ENCODE measurements at places on chromosomes 4 and X.

DNA sequence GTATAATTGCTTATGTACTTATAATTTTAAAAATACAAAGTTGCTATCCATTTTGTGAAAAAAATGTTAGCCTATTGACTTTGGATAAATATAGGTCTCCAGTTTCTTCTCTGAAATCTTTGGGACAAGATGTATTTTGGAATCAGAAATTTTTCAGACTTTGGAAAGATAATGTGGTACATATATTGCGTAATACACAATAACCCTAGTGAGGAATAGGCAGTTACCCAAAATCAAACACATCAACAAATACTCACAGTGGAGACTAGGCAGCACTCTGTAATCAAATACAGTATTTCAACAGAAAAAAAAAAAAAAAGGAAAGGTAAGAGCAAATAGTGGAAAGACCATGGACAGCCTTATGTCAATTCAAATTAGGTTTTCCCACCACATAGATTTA is 796.8 kb downstream of the ADGRL3 start:
- no peak for DNase-seq

- DNase-seq: no peak
These were observed 507.7 kb downstream of the PDHA2 start for GRCh38 chr4:96347582-96347981.

- no peak for DNase-seq
These were observed 200.1 kb upstream of the PPARGC1A start for GRCh38 chr4:24089851-24090534.

GRCh38 chr4:116599859-116600258 is 485.5 kb downstream of the TRAM1L1 start:
- no peak for DNase-seq

DNA sequence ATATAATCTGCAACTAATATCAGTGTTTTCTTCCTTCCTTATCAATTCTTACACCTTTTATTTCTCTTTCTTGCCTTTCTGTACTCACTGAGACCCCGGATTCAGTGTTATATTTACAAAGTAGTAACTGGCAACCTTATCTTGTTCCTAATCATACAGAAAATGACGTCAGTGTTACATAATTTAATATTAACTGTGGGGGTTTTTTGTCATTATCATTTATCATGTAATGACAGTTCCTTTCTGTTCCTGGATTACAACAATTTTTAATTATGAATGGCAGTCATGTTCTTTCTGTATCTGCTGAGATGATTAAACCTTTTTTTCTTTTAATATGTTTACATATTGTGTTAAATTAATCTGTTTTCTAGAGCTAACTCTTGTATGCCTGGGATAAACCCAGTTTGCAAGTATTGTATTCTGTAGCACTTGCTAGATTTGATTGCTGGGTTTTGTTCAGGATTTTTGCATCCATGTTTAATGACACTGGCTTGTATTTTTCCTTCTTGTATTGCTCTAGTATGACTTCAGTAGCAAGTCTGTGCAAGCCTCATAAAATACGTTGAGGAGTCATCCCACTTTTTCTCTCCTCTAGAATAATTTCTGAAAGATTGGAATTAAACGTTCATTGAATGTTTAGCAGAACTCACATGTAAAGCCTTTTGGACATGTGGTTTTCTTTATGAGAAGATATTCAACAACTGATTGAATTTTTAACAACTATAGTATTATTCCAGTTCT is 10.4 kb upstream of the HSPA4L start:
- no peak for DNase-seq

GRCh38 chr4:184514121-184514988 is 40.0 kb upstream of the IRF2 start:
- DNase-seq: no peak

- no peak for DNase-seq
These were observed 25.2 kb downstream of the LRIT3 start for GRCh38 chr4:109872950-109873656.

GRCh38 chr4:37014584-37014983 is 230.0 kb upstream of the NWD2 start:
- DNase-seq: no peak

DNA sequence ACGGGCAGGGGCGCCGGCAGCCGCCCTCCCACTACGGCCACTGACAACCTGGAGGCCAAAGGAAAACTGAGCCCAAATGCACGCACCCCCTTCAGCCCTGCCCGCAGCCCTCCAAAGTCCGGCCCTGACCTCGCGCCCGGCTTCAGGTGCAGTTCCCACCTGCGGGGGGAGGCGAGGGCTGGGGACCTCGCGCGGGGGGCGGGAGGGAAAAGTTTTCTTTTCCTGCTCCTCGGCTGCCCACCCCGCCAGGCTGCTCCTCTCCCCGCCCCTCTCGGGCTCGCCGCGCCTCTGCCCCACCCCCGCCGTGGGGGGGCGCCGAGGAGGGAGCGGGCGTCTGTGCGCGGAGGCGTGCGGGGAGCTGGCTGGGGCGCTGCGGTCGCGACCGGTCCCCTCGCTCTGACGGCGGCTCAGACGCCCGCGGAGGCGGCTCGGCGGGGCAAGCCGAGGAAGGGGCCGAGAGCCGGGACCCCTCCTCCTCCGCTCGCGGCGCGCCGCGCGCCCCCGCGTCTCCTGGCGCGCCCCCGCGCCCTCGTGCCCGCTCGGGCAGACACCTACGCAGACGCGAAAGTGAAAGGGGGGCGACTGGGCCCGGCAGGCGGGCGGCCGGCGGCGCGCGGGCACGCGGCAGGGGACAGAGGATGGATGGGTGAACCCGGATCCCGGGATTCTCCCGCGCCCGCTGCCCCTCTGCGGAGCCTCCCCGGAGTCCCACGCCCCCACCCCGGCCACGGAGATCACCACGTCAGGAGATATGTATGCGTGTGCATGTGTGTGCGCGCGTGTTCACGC is 3.1 kb upstream of the NR3C2 start:
- peak; percentile 69 for DNase-seq

- no peak for DNase-seq
These were observed 56.1 kb downstream of the LUZP4 start for GRCh38 chrX:115345615-115346014.

DNA sequence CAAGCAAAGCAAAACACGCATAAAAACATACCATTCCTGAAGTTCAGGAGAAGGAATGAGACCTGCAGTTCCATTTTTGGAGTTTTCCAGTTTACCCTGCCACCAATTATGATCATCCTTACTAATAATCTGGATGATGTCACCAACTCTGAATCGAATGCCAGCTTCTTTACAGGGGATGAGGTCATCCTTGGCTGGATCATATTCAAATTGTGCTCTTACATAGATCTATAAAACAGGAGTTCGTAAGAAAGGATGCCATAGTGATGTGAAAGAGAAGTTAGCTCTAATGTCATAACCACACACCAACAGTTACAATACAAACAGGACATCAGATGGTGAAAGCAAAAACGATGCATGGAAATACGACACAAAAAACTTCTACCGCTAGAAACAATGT is 106.5 kb downstream of the NYX start:
- no peak for DNase-seq

- DNase-seq: no peak
These were observed 1.0 kb downstream of the TBCK start for GRCh38 chr4:106314960-106315359.

- no peak for DNase-seq
These were observed 39.1 kb downstream of the NHS start for GRCh38 chrX:17414027-17414658.

GRCh38 chrX:56468441-56468840 is 95.0 kb upstream of the UBQLN2 start:
- no peak for DNase-seq

DNA sequence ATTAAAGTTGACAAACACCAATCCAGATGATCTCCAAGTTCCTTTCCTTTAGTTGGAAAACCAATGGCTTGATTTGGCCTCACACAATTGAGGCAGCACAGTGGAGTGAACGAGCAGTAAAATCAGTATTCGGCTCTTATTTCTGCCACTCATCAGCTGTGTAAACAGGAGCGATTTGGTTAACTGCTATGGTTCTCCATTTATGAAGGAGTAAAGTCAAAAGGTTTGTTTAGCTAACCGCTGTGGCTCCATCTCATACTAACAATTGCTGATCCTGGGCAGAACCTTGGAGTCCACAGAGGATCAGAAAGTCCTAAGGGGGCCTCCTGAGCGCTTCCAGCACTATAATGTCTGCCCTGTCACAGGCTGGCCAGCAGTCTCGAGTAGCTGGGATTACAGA is 54.5 kb upstream of the EXOC1L start:
- DNase-seq: no peak

GRCh38 chrX:18426004-18426320 is 554 bp downstream of the CDKL5 start:
- no peak for DNase-seq

- no peak for DNase-seq
These were observed 115.0 kb upstream of the HS3ST1 start for GRCh38 chr4:11543706-11544105.

DNA sequence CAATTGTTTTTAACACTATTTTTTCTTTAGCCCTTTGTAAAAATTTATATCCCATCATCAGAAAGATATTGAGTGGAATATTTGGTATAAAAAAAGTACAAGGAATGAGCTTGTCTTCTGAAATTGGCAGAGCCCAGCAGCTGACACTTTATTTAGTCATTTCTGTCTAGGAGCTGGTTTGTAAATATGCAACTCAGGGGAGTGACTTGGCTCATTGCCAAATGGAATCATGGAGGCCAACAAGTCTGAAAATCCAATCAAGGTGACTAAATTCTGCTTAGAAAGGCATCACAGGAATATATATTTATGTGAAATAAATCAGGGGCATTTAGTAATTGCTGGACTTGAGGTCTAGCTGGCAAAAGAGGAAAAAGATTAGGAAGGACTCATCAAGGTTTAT is 74.4 kb downstream of the OTC start:
- DNase-seq: no peak

DNA sequence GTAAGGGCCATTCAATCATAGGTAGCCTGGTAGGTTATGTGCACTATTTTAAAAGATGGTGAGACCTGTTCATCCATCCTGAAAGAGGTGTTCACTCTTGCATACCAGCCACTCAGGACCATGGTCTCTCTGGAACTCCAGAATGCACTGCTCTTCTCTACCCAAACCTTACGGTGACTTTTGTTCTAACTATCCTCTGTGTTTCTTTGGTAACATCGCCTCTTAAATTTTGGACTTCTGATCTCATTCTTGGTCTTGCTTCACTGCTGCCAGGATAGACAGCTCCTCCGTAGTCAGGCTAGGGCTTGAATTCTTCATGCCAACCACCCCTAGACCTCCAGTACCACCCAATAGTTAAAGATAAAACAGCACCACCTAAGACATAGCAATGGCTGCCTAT is 346.3 kb upstream of the GALNT7 start:
- DNase-seq: no peak

DNA sequence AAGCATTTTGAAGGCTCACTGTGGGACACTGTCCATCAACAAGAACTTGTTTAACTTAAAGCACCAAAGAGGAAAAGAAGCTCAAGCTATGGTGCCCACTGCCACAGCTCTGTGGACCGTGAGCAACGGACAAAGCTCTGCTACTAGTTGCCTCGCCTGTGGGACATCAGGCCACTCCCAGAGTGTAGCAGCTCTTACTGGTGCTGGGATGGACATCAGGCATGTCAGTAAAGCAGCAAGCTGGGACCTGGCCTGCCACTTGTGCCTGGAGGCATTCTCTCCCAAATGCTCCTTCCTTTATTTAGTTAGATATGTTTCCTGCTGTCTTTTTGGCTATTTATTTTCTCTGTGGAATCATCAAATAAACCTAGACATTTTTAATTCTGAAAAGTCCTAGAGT is 46.7 kb downstream of the TMEM154 start:
- no peak for DNase-seq

GRCh38 chr4:107317611-107318010 is 281.5 kb upstream of the DKK2 start:
- DNase-seq: no peak

GRCh38 chr4:112402098-112402497 is 104.9 kb downstream of the ALPK1 start:
- DNase-seq: no peak

- DNase-seq: no peak
These were observed 39.0 kb upstream of the ZNF518B start for GRCh38 chr4:10496200-10496599.

DNA sequence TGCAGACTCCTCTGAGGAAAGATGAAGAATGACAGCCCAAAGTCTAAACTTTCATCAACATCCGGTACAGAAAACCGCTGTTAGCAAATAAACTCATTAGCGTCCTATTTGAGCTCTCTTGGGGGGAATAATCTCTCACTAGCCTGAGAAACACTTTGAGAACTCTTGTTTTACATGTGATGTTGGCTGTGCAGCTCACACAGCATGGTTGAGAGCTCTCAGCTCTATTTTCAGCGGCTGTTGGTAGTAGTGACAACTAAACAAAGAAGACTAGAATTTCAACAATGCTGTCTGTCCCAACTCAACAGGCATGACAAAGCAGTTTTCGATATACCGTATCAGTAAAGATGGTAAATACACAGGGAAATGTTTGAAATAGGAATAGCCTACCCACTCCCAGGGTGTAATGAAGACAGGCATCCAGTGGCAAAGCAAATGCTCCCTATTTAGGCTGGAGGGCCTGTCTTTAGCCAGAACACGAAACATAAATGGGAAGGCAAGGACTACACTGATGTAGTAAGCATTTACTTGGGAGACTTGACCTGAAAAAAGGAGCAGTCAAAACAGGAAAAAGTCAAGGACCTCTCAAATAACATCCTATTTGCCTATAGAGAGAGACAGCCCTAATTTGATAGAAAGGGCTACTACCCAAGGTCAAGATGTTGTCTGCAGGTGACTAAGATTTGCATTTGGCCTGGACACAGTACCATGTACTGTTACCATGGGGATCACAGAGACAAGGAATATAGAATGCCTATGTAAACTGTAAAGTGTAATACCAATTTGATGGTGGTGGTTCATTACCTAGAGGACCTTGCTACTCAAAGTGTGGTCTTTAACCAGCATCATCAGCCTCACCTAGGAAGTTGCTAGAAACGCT is 60.4 kb downstream of the PPEF2 start:
- DNase-seq: no peak

GRCh38 chrX:39820938-39821708 is 276.6 kb downstream of the BCOR start:
- no peak for DNase-seq

DNA sequence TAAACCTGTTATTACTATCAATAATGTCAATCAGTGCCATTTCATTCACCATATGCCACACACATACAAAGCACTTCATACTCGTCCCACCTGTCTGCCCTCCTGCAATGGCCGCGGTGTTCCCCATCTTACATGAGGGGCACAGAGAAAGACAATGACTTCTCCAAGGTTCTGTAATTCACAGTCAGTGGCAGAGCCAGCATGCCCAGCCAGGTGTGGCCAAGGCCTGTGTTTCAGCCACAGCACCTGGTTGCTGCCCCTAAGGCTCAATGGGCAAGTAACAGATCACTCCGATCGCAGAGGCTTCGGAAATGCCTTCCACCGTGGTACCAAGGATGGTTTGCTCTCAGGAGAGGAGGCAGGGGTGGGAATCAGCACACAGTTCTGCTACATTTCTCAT is 10.9 kb downstream of the AFAP1 start:
- no peak for DNase-seq

GRCh38 chr4:138460477-138461414 is 218.6 kb upstream of the SLC7A11 start:
- DNase-seq: no peak

Data from immature natural killer cell (primary cell).